ENCODE measurements at places on chromosomes 5 and 9.

DNA sequence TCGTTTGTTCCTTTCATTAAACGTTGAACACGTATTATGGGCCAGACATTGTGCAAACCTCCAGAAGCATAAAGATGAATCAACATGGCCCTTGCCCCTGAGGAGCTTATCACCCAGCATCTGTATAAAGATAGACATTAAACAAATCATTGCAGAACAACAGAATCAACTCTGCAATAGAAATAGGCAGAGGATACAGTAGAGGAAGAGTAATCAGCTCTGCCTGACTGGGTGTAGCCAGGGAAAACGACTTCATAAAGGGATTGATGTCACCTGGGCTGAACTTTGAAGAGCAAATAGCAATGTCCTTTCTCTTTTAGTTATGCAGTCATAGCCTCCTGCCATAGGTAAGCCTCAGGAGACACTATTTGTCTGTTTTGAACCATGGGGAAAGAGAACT is 13.4 kb downstream of the RGS7BP start:
- no peaks in the 10 kb centered on the region for H3K27me3 ChIP-seq
- H3K36me3 ChIP-seq: no peaks in the 10 kb centered on the region
- no peak for DNase-seq
- no peak overlapping the region for H3K27ac ChIP-seq
- H3K4me3 ChIP-seq: no peak overlapping the region

DNA sequence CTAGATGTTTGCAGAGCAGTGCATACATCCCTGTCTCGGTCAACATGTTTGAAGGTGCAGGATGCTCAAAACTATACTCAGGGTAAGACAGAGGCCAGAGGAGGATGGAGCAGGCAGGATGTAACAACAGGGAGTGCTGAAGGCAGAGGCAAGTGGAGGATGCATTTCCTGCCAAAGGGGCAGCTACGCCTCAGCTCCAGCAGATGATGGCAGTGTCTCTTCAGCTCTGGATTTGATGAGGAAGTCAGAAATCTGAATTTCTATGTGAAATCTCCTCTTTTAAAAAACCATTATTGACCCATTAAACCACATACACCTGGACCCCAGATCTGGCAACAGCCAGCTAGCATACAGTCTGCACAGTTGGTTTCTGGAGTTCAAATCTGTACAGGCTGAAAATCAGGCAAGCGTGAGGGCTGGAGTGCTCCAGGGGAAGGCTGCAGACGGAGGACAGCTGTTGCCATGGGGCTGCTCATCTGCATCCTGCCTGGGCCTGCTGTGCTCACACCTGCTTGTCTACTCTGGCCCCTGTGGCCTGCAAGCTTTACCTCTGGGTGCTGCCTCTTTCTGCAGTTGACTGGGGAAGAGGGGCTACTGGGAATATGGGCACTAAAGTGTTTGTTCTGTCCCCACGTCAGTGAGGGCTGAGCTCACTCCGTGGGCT is 152.9 kb upstream of the SLC28A3 start:
- H3K27me3 ChIP-seq: no peaks in the 10 kb centered on the region
- H3K4me3 ChIP-seq: no peak overlapping the region
- no peaks in the 10 kb centered on the region for H3K36me3 ChIP-seq
- peaks cover 5% of the 10 kb centered on the region for H3K4me1 ChIP-seq
- no peak for DNase-seq

GRCh38 chr5:74169701-74170100 is 470.8 kb downstream of the ENC1 start:
- DNase-seq: no peak
- no peaks in the 10 kb centered on the region for H3K36me3 ChIP-seq
- H3K4me1 ChIP-seq: peaks cover 4% of the 10 kb centered on the region

- no peak for DNase-seq
- H3K36me3 ChIP-seq: peaks cover 19% of the 10 kb centered on the region
- peaks cover 15% of the 10 kb centered on the region for H3K4me1 ChIP-seq
- no peak overlapping the region for H3K27ac ChIP-seq
- no peaks in the 10 kb centered on the region for H3K27me3 ChIP-seq
These were observed 1.7 kb downstream of the SRD5A1 start for GRCh38 chr5:6634788-6635430.

GRCh38 chr9:6270896-6271295 is 55.3 kb downstream of the IL33 start:
- H3K4me3 ChIP-seq: no peak overlapping the region
- H3K27ac ChIP-seq: no peak overlapping the region
- H3K4me1 ChIP-seq: peaks cover 1% of the 10 kb centered on the region
- H3K27me3 ChIP-seq: no peaks in the 10 kb centered on the region

- H3K4me1 ChIP-seq: peaks cover 6% of the 10 kb centered on the region
- no peak overlapping the region for H3K4me3 ChIP-seq
- H3K27ac ChIP-seq: no peak overlapping the region
- H3K36me3 ChIP-seq: no peaks in the 10 kb centered on the region
- no peaks in the 10 kb centered on the region for H3K27me3 ChIP-seq
- no peak for DNase-seq
These were observed 440.4 kb downstream of the DMRT2 start for GRCh38 chr9:1490341-1491232.

DNA sequence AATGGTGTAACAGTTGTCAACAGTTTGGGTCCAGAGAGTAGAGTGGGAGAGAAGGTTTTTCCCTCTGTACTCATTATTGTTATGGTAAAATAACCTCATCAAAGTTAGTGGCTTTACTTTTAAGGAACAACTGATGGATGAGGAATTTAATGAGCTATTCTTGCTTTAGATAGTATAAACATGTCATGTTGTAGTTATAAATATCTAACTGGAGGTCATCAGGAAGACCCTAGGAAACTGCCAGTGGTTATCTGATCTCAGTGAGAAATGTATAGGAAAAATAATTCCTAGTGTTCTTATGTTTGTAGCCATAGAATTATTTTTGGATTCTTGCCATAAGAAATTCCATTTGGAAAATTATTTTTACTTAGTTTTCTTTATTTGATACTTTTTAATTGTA is 4.1 kb downstream of the ERCC6L2 start:
- H3K4me3 ChIP-seq: no peak overlapping the region
- H3K36me3 ChIP-seq: peaks cover 1% of the 10 kb centered on the region
- no peaks in the 10 kb centered on the region for H3K27me3 ChIP-seq
- H3K4me1 ChIP-seq: peaks cover under 1% of the 10 kb centered on the region
- DNase-seq: no peak

GRCh38 chr9:34638138-34638445 is 505 bp upstream of the SIGMAR1 start:
- peak overlapping the region; percentile 67 for H3K4me3 ChIP-seq
- peaks cover 15% of the 10 kb centered on the region for H3K36me3 ChIP-seq
- H3K27ac ChIP-seq: no peak overlapping the region
- peaks cover 8% of the 10 kb centered on the region for H3K4me1 ChIP-seq
- DNase-seq: no peak

GRCh38 chr5:153860195-153860886 is 178.4 kb downstream of the FAM114A2 start:
- H3K27me3 ChIP-seq: peaks cover 5% of the 10 kb centered on the region
- H3K4me3 ChIP-seq: no peak overlapping the region
- H3K27ac ChIP-seq: no peak overlapping the region
- H3K4me1 ChIP-seq: no peaks in the 10 kb centered on the region
- no peak for DNase-seq
- H3K36me3 ChIP-seq: no peaks in the 10 kb centered on the region

DNA sequence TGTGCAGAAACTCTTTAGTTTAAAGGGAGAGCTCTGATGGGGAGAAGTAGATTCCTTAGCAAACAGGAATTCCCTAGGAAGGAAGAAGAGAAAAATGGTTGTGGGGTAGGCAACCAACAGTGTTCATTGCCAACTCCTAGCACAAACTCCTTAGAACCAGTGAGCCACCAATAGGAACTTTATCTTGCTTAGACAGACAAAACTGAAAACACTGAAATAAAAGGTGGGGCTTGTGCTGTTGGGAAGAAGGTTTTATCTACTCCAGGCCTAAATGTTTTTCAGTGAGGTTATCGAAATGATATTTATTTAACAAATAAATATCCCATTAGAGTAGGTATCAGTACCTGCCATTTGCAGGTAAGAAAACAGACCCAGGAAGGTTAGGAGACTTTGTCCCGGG is 7.7 kb upstream of the GLRX start:
- H3K36me3 ChIP-seq: no peaks in the 10 kb centered on the region
- no peaks in the 10 kb centered on the region for H3K4me1 ChIP-seq
- no peak overlapping the region for H3K4me3 ChIP-seq
- H3K27ac ChIP-seq: no peak overlapping the region
- peaks cover 11% of the 10 kb centered on the region for H3K27me3 ChIP-seq
- DNase-seq: no peak

Measured in neuronal stem cell (in vitro differentiated cells).